ENCODE measurements at places on chromosomes 12 and 14.
A peak's percentile ranks its signal among the peaks of the same experiment; 100 is the strongest.

GRCh38 chr12:104670439-104671408 is 214.0 kb downstream of the CHST11 start:
- peak overlapping the region; percentile 89 for H3K27ac ChIP-seq
- H3K27me3 ChIP-seq: no peaks in the 10 kb centered on the region
- H3K4me1 ChIP-seq: peaks cover 74% of the 10 kb centered on the region
- no peaks in the 10 kb centered on the region for H3K36me3 ChIP-seq

- no peak for DNase-seq
- no peak overlapping the region for H3K4me3 ChIP-seq
- no peaks in the 10 kb centered on the region for H3K4me1 ChIP-seq
- no peak overlapping the region for H3K27ac ChIP-seq
- H3K27me3 ChIP-seq: peaks cover 6% of the 10 kb centered on the region
Measured at GRCh38 chr14:76525106-76525821, 149.3 kb downstream of the ESRRB start.

- H3K27ac ChIP-seq: peak overlapping the region; percentile 74
- H3K4me3 ChIP-seq: no peak overlapping the region
- H3K36me3 ChIP-seq: no peaks in the 10 kb centered on the region
- no peaks in the 10 kb centered on the region for H3K27me3 ChIP-seq
Measured at GRCh38 chr14:68587931-68588330, 204.9 kb downstream of the ZFP36L1 start.

DNA sequence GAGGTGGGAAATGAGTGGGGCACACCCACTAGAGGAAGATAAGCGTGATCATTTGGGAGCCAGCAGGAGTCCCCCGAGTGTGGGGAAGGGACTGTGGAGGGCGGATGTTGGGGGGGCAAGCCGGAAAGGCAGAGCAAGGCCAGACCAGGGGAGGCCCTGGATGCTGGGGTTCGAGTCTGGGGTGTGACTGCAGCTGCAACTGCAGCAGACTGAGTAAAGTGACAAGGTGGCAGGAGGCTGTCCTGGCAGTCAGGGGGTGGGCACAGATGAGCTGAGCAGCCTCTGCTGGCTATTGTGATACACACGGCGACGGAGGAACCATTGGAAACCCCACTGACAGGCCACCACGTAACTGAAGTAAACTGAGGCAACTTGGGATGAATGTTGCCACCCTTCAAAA is 110.2 kb downstream of the LGMN start:
- H3K4me1 ChIP-seq: peaks cover 11% of the 10 kb centered on the region
- H3K36me3 ChIP-seq: peaks cover 12% of the 10 kb centered on the region
- no peak overlapping the region for H3K27ac ChIP-seq
- H3K27me3 ChIP-seq: no peaks in the 10 kb centered on the region
- no peak overlapping the region for H3K4me3 ChIP-seq

Measured in left ventricle myocardium inferior (tissue), 1 donor.